ENCODE measurements at places on chromosomes 11 and 22.

- no peak for ATAC-seq
Measured at GRCh38 chr11:128450882-128451651, 136.3 kb downstream of the ETS1 start.

GRCh38 chr11:71580057-71581003 lies 2.3 kb downstream of the KRTAP5-11 start:
- no peak for ATAC-seq

GRCh38 chr11:61489833-61490721 lies 18.5 kb upstream of the LRRC10B start:
- ATAC-seq, result no peak

GRCh38 chr22:39291523-39291922 lies 27.9 kb downstream of the RPL3 start:
- ATAC-seq, result no peak

DNA sequence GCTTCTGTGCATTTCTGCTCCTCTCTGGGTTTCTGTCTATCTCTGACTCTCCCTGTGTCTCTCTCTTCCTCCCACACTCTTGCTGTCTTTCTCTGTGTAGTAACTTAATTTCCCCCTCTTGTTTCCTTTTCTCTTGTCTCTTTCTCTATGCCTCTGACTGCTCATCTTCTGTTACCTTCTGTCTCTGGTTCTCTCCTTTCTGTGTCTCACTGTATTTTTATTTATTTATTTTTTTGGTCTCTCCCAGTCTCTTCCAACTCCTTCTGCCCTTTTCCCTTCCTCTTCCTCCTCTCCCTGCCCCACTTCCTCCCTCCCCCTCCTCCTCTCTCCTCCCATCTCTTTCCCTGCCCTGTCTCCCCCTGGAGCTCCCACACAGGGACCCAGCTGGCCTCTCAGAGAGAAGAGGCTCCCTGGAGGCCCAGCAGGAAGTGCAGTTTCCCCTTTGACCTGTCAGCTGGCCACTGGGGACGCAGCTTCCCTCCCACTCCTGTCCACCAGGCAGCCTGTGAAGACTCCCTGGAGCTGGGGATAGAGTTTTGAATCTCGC lies 38.3 kb upstream of the MYH9 start:
- ATAC-seq, result peak; percentile 45

- peak; percentile 86 for ATAC-seq
Measured at GRCh38 chr11:44608991-44609782, 43.7 kb downstream of the CD82 start.

DNA sequence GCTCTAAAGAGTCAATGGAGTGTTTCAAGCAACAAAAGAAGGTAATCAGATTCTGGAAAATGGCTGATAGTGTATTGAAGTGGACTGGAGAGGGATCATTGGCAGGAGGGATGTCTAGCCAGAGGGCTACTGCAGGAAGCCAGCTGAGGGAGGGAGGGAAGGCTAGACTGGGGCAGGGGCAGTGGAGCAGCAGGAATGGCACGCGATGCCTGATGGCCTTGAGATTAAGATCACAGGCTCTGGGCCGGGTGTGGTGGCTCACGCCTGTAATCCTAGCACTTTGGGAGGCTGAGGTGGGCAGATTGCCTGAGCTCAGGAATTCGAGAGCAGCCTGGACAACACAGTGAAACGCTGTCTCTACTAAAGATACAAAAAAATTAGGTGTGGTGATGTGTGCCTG lies 47.5 kb upstream of the PRDM11 start:
- ATAC-seq, result no peak

- ATAC-seq, result no peak
Measured at GRCh38 chr11:73291781-73292524, 16.1 kb upstream of the ARHGEF17 start.

DNA sequence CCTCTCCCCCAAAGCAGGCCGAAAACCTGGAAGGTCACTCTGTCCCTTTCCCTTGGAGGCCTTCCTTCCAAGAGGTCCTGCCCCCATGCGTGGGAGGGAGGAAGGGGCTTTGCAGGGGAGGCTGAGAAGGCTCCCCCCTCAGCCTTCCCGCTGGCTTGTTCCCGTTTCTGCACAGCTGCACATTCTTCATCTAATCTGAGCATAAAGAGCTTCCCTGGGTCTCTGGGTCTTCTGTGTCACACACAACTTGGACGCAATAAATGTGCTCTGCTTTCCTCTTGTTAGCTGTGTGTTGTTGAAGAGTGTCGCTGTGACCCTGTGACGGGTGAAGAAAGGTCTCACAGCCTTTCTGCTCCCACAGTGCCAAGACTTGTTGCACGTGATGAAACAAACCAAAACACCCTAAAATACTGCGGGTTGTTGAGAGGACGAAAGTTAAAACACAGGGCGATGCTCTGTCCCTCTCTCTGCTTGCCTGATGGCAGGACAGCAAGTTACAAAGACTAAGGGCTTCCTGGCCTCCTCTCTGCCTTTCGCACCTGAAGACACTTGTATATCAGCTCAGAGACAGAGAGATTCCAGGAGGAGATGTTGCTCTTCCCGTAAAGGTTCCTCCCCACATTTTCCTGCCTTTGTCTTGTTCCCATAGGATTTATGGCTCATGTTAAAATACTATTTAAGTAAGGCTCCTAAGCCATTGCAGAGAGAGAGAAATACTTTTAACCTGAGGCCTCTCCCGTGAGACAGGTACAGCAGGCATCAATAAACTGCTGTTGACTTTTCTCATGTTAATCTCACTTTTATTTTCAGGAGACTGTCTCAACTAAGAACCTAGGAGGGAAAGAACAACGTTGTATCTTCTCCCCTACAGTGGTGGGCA lies 15.4 kb upstream of the IFITM3 start:
- ATAC-seq, result no peak

GRCh38 chr11:116577956-116578355 lies 194.8 kb downstream of the BUD13 start:
- no peak for ATAC-seq

DNA sequence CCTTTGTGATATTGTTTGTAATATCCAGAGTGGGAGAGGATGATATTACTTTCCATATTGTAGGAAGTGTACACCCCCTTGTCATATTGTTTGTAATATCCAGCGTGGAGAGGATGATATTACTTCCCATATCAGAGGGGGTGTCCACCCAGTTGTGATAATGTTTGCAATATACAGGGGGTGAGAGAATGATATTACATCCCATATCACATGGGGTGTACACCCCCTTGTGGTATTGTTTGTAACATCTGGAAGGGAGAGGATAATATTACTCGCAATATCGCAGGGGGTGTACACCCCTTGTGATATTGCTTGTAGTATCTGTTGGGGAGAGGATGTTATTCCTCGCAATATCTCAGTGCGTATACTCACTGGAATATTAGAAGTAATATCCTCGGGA lies 61.5 kb downstream of the PRSS23 start:
- ATAC-seq, result no peak

DNA sequence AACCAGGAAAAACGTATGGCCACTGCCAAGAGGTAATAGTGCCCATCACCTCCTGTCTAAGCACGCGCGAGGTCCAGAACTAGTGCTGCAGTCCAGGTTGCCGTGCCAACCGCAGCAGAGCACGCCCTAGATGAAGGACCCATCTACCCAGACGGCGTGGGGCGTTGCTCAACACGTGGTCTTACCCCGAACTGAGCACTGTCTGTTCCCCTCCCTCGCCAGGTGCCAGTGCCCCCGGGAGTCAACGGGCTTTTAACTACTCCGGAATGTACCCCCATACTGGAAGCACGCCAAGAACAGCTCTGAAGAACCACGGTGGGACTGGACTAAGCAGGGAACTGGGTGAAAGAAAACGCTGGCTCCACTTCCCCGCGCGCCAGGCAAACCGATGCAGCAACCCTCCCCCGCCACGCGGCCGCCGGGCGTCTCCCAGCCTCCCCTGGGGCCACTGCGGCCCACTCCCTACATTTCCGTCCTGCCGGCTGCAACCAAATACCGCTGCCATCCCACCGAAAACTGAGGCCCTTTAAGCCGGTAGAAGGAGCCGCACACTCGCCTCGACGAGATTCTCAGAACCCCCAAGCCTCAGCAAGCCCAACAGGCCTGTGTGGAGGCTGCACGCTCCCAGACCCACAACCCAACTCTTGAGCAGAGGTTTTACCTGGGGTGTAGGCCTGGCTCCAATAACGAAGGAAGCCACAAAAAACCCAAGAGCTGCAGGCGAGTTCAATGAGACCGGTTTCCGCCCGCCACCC lies at the start of gene HSPA8:
Gene HSPA8 (minus strand): TSS at position 734 of the 755 bp plus-strand sequence. CDS start 812 bp downstream, outside the sequence.
- peak; percentile 18 for ATAC-seq

DNA sequence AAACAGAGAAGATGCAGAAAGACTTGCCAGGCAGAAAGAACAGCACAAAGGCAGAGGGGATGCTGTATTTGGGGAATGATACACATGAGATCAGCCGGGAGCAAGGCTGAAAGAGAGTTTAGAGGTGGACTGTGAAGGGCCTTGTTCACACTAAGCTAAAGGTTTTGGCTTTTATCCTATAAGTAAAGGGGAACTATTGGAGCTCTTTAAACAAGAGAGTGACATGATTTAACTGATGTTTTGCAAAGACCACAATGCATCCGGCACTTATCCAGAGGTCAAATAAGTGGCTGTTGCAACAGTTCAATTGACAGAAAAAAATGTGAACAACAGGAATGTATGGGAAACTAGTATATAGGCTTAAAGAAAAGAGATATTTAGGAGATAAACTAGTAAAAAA lies 64.7 kb upstream of the RRAS2 start:
- no peak for ATAC-seq

- no peak for ATAC-seq
Measured at GRCh38 chr11:41950470-41951143, 491.2 kb upstream of the LRRC4C start.

DNA sequence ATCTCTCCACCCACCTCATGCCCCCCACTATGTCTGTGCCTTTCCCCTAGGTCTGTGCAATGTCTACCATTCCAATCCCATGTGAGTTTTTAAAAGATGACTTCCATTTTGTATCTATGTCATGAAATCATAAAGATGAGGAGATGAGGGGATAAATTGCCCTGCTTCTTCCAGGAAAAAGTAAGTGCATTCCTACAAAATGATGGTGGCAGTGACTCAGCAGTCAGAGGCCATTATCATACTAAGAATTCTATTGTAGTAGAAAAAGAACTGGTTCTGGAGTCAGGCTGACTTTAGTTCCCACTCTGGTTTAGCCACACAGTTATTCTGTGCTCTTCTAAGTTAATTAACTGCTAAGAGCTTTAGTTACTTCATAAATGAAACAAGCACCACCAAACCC lies 89.6 kb upstream of the API5 start:
- ATAC-seq, result no peak

DNA sequence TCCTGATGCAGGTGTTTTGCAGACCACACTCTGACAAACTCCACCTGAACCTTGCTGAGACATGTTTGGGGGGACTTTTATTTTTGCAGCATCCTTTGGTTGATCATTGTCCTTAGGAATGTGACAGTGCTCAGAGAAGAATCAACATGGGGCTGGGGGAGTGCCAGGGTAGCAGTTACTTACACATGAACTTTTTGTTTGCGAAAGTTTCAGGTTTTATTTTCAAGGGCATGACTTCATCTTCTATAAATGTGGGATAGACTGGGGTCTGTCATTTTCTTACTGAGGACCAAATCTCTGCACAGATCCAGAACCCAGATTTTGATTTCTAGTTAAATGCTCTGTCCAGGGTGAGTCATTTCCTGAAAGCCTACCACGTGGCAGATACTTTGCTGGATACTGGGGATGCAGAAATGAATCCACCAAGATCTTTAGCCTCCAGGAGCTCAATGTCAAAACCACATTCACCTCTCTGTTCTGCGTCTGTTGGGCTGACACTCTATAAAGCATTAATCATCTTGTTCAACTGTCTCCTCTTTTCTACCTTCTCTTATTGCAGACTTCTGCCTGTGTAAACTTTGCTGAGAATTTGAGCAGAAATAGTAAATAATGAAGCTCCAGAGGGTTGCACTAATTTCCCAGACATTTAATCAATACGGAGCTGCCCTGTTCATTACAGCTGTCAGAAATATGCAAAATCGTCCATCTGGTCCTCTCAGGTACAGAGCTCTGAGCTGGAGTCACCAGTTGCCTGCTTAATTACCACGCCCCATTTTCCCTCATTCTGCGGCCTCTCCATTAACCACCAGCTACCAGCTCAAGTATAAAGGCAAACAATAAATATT lies 387.9 kb downstream of the MIAT start:
- ATAC-seq, result no peak

- ATAC-seq, result no peak
Measured at GRCh38 chr11:70175236-70175698, 27.8 kb upstream of the FADD start.

GRCh38 chr22:48863965-48864528 lies 963.6 kb downstream of the BRD1 start:
- no peak for ATAC-seq

DNA sequence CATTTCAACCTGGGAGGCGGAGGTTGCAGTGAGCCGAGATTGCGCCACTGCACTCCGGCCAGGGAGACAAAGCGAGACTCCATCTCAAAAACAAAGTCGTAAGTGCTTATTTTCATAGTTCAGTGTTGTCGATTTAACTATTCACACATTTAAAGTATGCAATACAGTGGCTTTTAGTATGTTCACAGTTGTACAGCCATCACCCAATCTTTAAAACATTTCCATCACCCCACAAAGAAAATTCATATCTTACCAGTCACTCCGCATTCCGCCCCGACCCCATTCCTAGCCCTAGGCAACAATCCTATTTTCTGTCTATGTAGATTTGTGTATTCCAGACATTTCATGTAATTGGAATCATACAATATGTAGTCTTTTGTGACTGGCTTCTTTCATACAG lies 11.9 kb downstream of the IPO7 start:
- no peak for ATAC-seq

DNA sequence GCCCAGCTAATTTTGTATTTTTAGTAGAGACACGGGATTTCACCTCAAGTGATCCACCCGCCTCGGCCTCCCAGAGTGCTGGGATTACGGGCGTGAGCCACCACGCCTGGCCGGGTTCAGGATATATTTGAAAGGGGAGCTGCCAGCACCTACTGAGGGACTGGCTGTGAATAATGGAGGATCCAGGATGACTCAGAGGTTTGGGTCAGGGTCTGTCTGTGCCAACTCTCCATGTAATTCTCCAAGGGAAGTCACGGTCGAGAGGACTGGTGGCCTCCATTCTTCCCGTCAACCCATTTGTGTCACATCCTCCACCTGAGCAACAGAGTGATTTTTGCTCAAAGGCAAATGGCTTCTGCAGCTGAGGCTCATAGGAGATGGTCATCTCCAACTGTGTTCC lies 3.6 kb upstream of the ARRB1 start:
- ATAC-seq, result no peak

GRCh38 chr11:8032576-8033304 lies 45.6 kb downstream of the EIF3F start:
- no peak for ATAC-seq

DNA sequence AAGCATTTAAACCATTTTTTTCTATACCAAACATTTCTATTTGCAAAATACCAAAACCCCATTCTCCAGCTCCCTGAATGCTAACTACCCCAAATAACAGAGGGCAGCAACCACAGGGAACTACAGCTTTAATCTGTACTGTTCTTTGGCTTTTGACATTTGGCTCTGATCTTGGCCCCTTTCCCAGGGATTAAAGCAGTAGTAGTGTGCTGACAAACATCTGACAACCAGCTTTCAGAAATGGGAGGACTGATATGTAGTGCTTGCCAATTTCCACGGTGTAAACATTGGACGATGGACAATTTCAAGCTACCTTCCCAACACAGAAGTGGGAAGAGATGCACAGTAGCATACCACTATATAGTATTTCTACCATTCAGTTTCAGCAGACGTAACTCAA lies 88.4 kb upstream of the TEAD1 start:
- no peak for ATAC-seq

Data from stimulated activated memory B cell treated with anti-CD40 and anti-IgM and Interleukin-4, amounts not matched to agents 10 μg/mL and 1 μg/mL and 100 μg/mL, for 72 hours (primary cell).